ENCODE measurements at places on chromosomes 2 and 18.
A peak's percentile ranks its signal among the peaks of the same experiment; 100 is the strongest.

DNA sequence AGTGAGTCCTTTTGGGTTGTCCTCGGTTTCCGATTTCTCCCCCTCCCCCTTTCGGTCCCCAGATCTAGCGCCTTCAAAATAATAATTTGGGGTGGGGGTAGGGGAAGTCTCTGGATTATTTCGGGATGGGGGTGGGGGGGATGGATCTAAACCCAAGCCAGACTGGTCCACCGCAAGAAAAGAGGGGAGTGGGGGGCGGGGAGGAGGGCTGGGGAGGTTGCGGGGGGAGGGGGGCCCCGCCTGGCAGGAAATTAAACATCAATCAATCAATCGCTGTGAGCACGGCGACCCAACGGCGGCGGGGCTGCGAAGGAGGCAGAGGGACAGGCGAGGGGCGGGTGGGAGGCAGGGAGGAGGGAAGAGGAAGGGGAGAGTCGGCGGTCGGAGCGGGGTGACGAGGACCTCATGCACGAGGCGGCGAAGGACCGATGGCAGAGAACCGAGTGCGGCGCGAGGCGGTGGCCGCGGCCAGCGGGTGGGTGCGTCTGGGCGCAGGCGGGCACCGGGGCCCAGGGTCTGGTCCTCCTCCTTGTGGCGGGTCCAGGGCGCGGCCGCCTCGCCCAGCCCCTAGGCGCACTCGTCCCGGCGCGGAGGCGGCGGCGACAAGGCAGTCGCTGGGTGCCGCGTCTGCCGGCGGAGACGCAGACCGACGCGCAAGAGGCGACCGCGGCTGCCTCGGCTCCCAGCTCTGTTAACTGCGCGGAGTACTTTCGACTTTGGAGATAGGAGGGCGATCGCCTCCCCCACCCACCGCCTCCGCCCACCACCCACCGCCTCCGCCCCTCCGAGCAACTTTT is 468 bp upstream of the SATB2 start:
- DNase-seq = peak; percentile 88

DNA sequence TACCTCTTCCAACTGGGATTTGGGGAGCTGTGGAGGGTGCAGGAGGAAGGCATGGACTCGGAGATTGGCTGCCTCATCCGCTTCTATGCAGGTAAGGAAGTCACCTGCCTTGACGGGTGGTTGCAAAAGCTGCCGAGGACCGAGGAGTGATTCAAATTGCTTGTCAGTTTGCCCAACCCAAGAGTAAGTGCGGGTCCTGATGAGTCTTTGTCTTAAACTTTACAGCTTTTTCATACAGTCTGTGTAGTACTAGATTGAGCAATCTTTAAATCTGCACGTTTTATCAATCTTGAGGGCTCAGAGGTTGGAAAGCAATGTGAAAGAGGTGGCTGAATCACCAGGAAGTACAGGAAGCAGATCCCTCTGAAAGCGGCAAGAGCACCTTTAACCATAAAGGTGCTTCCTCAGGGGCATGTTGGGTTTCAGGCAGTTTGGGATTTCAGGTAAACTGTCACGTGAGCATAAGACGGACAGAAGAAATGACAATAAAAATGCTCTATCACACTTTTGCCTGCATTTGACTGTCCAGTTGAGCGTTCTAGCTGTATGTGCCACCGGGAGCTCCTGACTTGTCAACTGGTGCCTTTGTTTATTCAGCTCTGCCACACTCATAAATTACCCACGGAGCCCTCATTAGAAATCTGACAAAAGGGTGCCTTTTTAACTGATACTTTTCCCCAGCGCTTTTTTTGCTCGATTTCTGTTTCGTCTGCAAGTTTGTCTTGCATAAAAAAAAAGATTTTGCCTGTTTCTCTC is 2.0 kb downstream of the PHLPP1 start:
- DNase-seq = peak; percentile 89

DNA sequence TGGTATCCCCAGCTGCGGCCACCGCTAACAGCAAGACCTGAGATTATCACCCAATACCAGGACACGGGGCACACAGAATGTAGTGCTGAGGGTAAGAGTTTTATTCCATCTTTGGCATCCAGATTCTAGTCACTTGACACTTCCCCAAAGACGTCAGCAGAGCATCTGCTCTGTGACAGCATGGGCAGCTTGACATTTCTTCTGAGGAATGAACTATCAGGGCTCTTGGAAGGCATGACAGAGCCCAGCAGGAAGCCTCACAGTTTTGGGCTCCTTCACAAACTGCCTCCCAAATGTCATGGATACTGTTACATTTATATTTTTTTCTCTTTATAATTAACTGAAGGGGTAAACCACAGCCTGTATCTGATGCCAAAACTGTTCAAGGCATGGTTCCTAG is 1010.7 kb downstream of the TDRD15 start:
- no peak for DNase-seq

- no peak for DNase-seq
Observed at GRCh38 chr2:237280939-237281338, 133.0 kb downstream of the COL6A3 start.

DNA sequence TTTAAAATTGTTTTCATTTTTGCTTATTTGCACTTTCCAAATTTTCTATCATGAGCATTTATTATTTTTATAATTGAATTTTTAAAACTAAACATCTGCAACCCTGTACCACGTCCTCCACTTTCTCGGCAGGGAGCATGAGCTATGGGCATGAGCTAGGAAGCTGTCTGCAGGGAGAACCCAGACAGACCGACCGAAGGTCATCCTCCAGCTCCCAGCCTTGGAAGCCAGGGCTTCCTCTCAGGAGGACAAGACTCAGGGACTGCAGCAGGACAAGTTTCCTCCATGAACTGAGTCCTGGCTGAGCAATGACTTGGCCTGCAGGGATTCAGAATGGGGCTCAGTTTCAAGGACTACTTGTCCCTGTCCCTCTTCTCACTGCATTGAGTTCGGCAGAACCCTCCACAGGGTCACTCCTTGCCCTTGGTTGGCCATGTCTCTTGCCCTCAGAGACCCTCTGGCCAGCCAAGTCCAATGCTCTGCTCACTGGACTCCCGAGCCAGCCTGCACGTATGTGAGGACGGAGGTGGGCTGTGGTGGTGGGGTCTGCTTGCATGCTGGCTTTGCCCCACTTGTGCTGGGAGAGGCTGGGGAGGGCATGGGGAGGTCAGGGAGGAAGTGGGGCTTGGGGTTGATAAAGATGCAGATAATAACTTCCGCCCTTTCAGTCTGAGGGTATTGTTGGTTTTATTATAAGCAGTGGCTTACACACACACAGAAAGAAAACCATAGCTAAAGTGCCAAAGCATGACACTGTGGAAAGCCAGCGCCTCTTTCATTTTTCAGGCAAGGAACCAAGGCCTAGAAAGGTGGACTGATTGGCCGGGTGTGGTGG is 6.6 kb downstream of the NMUR1 start:
- DNase-seq = no peak

GRCh38 chr2:36032046-36032445 is 323.5 kb upstream of the CRIM1 start:
- no peak for DNase-seq

GRCh38 chr2:119463136-119463535 is 31.5 kb downstream of the TMEM37 start:
- DNase-seq = no peak

DNA sequence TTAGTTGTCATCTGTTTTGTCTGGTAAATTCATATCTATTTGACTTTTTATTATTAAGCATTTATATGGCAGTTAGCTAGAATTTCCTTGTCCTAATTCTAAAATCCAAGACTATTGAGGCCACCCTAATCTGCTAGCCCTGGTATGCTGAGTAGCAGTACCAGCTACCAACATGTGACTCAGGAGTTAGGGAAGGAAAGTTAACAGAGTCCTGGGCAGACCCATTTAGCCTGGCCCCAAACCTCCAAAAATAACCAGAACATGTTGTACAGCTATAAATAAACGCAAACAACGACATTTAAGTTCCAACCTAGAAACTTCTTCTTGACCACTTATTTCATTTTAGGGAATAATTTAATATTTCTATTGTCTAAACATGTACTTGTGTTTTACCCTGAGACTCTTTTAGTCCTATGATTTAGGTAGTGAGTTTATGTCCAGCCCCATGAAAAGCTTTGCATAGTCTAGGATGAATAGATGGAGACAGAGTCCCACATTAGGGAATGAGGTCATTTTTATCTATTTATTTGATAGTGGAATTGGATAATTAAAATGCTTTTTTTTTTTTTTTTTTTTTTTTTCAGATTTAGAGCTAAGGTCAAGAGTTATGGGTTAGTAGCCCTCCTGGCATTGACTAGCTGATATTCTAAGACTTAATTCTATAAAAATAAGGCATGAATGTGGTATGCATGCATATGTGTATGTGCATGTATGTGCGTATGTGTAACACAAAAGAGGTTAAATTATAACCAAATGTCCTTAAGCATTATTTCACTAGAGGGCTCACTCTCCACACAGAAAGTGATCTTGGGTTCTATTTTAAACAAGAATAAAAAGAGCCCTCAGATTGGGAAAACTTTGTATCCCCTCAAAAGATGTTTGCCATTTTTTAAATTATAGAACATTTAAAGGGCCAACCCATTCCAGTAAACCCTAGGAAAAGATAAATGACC is 160.1 kb upstream of the MAPRE2 start:
- DNase-seq = peak; percentile 40

DNA sequence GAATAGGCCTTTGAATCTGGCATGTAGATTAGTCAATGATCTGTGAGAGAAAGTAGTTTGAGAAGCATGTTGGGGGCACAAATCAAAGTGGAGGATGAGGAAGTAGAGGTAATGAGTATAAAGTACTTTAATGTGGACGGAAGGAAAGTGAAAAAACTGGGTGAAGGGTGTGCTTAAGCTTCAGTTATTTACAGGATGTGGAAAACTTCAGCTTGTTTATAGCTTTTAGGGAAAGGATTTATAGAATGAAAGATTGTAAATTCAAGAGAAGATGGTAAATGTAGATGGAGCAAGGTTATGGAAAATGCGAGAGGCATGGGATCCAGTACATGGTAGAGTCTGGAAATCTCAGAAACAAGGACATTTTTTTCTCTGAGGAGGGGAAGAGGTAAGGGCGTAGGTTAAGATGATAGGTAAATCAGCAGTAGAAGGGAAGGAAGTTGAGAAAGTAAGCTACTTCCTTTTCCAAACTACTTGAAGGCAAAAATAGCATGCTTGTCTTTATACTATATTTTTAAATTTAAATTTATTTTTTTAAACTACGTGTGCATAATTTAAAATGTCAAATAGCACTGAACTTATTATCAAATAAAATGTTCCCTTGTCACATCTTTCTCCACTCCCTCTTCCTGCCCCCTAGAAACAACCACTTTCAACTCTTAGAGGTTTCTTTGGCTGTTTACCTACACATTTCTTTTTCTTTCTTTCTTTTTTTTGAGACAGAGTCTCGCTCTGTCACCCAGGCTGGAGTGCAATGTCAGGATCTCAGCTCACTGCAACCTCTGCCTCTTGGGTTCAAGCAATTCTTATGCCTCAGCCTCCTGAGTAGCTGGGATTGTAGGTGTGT is 8.5 kb downstream of the FAM117B start:
- no peak for DNase-seq

GRCh38 chr18:63005306-63005705 is 290.0 kb downstream of the PHLPP1 start:
- no peak for DNase-seq

GRCh38 chr2:41572154-41572553 is 475.7 kb upstream of the PKDCC start:
- no peak for DNase-seq

- no peak for DNase-seq
Observed at GRCh38 chr2:140801311-140801710, 1329.5 kb downstream of the LRP1B start.
